Stomach (tissue), 19 donors: ENCODE measurements at places on chromosomes 13 and 19. TPM values are rescaled to one million over a fixed set of nuclear protein-coding genes. Genes with fewer than 3 reads are reported as not detected.

The CEACAM5 gene
- polyA plus RNA-seq: 18.2 TPM

The NEK3 gene
- polyA plus RNA-seq: 14.3 TPM

The EPSTI1 gene
- 4.2 TPM for polyA plus RNA-seq

The SLC6A16 gene
- 0.44 TPM for polyA plus RNA-seq

The MIDN gene
- polyA plus RNA-seq: 29.2 TPM

The NALCN gene
- 0.56 TPM for polyA plus RNA-seq

The TLE6 gene
- polyA plus RNA-seq: 3.4 TPM

The CYP2S1 gene
- polyA plus RNA-seq: 19.9 TPM

The ZNF726 gene
- polyA plus RNA-seq: 2.4 TPM

The PEAK3 gene
- polyA plus RNA-seq: not detected

The OR7A5 gene
- not detected for polyA plus RNA-seq

The ZNF582 gene
- polyA plus RNA-seq: 2.5 TPM
